Activated CD4-positive, alpha-beta T cell treated with anti-CD3 and anti-CD28 coated beads, Interleukin-10, Interleukin-2, amounts not matched to agents 100 ng/mL and 50 ng/mL, durations not matched to agents 16 hours and 8 hours (primary cell): ENCODE measurements at places on chromosomes 16 and 17.

DNA sequence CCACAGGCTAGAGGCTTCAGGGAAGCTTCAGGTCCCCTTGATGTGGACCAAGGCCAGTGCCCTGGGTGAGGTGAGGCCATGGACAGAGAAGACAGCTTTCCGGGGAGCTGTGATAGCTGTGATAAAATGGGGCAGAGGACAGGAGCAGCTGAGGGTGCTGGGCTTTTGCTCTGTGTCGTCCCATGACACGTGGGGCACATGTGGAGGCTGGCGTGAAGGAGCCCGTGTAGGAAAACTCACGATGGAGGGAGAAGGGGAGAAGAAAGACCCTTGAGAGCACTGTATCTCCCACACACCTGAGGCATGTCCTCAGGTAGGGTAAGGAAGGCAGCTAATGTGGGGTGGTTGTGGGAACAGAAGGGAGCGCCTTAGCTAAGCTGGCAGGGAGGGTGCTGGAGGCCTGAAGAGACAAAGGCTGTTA lies 21.3 kb downstream of the B9D1 start:
- no peak for DNase-seq

- no peak for DNase-seq
Measured at GRCh38 chr17:77708936-77709335, 249.6 kb upstream of the TNRC6C start.

DNA sequence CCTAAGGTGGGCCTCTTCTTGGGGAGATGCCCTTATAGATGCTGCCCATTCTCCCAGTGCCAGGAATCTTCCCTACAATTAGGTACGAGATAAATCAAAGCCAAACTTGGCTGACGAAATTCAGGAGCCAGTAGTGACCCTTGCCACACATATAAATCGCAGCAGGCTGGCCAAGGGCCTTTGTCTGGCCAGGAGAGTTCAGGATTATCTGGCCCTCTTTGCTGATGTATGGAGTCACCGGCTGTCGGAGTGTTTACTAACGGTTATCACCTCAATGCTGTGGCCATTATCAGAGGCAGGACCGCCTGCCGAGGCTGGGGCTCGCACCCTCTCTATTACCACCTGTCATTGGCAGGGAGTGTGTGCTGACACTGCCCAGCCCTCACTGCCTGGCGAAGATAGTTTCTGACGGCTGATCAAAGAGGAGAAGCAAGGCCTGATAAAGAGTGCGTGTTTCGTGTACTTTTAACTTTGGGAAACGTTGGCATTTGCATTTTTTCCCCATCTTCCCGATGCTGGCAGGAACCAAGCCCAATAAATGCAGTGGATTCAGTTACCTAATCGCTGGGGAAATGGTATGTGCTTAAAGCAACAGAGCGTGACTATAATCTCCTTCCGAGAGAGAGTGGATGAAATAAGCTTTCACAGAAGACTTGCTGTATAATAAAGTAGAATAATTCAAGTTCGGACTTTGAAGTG lies 32.8 kb upstream of the TBX2 start:
- no peak for DNase-seq

DNA sequence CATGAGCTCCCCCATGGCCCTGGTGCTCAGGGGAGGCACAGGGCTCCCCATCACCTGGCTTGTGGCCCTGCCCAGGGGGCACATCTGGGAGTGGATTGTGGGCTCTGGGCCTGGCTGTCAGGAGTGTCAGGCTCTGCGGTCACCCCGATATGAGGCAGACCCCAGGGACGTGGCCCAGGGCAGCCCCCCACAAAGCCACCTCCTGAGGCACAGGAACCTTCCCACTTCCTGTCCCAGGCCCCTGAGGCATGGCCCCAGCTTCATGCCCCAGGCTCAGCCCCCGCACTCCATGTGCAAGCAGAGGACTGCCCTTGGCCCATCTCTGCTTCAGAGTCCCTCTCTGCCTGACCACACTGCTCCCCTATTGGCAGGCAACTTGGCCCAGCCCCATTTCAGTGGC lies 160.3 kb downstream of the PCTP start:
- DNase-seq = no peak
